ENCODE measurements at places on chromosomes 6 and 20.
A peak's percentile ranks its signal among the peaks of the same experiment; 100 is the strongest.

- DNase-seq = no peak
Observed at GRCh38 chr6:106163446-106163965, 77.4 kb downstream of the PRDM1 start.

- no peak for DNase-seq
Observed at GRCh38 chr6:73713426-73714147, 17.6 kb downstream of the CD109 start.

DNA sequence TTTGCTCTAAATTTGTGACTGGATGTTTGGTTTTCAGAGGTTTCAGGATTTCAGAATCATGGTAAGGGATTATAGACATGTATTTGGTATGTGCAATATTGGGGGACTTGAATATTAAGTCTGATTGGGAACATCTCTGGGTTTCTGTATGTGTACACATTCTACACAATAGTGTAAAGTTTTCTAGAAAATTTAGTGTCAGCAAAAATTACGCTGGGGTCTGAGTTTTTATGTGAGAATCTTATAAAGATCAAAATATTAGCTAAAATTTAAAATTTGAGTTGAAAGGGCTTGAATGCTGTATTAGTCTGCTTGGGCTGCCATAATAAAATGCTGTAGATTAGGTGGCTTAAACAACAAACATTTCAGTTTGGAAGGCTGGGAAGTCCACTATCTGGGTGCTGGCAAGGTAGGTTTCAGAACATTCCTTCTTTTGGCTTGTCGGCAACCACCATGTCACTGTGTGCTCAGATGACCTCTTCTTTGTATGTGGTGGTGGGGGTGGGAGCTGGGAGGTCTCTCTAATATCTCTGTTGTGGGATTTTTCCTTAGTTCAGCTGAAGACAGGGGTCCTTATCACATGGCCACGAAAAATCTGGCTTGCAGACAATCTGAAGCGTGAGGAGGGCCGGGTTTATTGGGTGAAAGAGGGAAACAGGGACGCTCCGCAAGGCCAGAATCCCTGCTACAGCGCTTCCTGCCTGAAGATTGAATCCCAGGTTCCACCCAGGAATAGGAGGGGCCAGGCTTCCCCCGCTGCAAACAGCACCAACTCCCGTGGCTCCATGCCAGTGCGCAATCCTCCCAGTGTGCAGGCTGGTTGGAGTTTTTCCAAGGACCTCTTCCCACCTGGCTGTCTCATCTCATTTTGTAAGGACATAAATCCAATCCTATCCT, 299.7 kb downstream of the PLCB1 start:
- DNase-seq = peak; percentile 92

DNA sequence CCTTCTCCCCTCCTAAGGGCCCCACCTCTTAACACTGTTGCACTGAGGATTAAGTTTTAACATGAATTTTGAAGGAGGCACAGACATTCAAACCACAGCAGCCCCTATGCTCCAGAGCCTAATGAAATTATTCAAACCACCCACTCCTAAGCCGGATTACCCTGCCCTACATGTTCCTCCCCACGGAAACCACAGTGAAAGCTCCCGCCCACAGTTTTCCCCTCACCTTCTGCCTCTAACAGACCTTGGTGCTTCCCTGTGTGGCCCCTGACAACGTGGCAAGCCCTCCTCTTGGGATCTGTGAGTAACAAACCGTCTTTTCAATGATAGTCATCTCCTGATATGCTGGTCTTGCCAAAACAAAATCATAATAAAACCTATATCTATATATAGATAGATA, 74.8 kb downstream of the RIN2 start:
- DNase-seq = no peak

- DNase-seq = peak; percentile 90
Observed at GRCh38 chr20:31822421-31823330, 3.5 kb downstream of the MYLK2 start.

DNA sequence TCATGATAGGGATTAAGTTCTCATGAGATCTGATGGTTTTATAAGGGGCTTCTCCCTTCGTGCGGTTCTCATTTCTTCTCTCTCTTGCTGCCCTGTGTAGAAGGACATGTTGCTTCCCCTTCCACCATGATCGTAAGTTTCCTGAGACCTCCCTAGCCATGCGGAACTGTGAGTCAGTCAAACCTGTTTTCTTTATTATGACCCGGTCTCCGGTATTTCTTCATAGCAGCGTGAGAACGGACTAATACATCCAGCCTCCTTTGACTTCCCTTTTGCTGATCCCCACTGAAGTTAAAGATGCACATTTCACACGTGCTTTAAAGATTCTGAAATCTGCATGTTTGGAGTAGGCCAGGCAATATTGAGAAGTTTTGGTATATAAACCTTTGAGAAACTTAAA, 543.1 kb downstream of the PRKN start:
- DNase-seq = no peak

GRCh38 chr20:42041000-42041565, 422.9 kb upstream of the CHD6 start:
- no peak for DNase-seq

GRCh38 chr6:79307321-79308036, 73.0 kb upstream of the HMGN3 start:
- no peak for DNase-seq

GRCh38 chr6:90537723-90538258, 49.1 kb downstream of the MAP3K7 start:
- no peak for DNase-seq

- no peak for DNase-seq
Observed at GRCh38 chr6:5174756-5175549, 85.8 kb downstream of the LYRM4 start.

DNA sequence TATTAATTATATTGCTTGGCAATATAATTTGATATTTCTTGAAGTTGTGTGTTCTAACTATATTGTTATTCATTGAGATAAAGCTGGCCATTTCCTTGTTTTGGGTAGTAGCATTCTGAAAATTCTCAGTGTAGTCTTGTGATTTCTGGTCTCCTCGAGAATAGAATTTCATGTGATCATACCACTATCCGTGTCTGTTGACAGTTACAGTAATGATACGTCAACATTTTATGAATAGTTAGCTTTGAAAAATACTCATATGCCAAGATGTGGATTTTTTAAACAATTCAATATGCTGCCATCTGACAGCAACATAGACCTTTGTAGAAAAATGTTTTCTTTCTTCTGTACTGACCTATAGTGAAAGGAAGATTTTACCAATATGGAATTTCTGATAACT, 723.7 kb upstream of the SLC35B3 start:
- no peak for DNase-seq

GRCh38 chr20:62993856-62994494, 12.8 kb downstream of the BHLHE23 start:
- DNase-seq = no peak

DNA sequence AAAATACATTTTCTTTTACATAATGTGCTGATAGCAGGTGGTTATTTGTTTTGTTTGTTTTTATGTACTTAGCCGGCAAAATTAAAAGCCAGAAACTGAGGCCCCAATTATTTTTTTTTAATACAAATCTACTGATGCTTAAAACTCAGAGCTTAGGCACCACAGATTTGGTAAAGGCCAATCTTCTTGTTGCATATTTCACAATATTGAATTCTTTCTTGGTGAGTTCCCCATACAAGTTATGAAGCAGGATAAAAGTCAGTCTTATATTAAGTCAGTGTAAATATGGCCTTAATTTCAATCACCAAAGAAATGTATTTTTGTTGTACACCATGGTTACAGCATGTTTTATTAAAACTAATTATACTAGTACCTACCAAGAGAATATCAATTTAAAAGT, 16.3 kb upstream of the ZDHHC14 start:
- no peak for DNase-seq

DNA sequence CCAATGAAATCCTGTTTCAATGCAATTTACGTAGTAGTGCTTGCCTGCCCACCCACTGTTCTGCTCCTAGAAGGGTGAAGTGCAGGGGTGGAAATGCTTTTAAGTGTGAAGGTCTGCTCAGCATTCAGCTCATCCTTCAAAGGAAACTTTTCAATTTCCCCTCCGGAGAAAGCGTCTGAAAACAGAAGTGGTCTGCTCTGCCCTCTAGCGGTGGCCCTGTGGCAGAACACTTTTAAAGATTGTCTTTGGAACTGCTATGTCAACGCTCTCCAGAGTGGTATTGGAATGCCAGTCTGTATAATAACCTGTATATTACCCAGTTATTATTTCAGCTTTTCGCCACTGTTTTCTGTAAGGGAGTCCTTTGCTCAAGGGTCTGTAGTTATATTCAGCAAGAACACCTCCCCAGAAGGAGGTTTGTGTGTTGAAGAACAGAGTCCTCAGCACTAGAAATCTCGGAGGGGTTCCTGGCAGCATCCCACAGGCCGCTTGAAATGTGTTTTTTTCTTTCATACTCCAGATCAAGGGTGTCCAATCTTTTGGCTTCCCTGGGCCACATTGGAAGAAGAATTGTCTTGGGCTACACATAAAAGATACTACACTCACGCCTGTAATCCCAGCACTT, 63.1 kb upstream of the KLHL31 start:
- DNase-seq = peak; percentile 21

DNA sequence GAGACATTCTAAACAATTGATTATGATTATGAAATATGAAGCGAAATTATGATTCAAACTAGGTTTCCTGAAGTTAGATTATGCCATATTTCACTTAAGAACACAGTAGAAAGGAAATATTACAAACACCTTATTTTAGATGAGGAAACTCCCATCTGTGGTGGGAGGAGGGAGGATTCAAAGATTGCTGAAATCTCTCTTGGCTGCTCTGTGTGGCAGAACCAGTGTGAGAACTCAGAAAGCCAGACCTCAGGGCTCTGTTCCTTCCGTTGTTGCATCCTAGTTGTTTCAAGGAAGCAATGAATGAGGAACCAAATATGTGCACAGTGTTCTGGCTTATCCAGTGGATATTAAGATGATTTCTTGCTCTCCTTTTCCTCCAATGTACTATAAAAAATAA, 2.1 kb downstream of the TAAR5 start:
- no peak for DNase-seq

GRCh38 chr6:21999012-21999528, 297.8 kb downstream of the PRL start:
- no peak for DNase-seq

GRCh38 chr6:75499640-75500039, 6.0 kb upstream of the FILIP1 start:
- no peak for DNase-seq

DNA sequence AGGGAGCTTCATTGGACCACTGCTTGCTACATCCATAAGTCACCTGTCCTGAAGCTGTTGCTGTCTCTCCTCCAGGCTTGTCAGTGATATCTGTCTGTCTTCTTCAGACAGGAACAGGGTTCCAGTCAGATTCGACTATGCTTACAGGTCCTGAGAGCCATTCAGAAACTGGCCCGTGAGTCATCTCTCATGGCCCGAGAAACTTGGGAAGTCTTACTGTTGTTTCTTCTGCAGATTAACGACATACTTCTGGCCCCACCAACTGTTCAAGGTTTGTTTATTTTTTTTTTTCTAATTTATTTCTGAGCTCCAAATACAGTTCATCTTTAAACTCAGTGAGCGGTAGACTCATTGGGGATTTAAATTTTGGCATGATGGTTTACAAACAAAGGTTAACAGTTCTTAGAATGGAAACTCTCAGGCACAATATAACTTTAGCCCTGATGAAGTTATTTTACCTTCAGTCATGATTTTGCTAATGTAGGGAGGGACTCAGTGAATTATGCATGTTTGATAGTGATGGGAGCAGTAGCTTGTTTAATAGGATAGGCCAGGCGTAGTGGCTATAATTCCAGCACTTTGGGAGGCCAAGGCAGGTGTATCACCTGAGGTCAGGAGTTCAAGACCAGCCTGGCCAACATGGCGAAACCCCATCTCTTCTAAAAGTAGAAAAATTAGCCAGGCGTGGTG, 24.7 kb downstream of the RALGAPB start:
- no peak for DNase-seq

DNA sequence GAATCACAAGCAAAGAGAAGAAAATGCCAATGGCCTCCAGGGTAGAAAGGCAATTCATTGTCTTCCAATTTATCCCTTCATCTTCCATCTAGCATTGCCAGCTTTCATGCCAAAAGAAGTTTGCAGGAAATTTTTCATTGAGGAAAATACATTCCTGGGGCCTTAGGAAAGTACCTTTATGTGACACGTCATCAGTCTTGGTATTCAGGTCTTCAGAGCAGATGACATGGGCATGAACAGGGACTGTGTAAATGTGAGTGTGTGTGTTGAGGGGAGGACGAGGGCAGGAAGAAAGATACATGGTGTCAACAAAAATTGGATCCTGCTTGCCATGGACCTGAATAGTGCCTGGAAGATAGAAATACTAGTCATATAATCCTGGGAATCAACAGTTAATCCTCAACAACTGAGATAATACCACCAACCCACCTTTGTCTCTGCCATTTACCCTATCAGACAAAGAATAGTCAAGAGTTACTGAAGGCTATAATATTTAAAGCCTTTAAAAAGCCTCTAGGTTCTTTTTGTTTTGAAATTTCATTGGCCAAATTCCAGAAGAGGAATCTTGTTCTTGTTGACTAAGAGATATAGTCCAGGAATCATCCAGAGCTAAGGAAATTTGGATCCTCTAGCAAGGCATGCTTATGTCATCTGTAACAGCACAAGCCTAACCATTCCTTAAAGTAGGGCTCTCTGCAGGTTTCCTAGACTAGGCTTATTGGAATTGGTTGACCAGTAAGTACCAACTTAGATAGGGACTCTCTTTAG, 405.8 kb upstream of the SASH1 start:
- DNase-seq = no peak

DNA sequence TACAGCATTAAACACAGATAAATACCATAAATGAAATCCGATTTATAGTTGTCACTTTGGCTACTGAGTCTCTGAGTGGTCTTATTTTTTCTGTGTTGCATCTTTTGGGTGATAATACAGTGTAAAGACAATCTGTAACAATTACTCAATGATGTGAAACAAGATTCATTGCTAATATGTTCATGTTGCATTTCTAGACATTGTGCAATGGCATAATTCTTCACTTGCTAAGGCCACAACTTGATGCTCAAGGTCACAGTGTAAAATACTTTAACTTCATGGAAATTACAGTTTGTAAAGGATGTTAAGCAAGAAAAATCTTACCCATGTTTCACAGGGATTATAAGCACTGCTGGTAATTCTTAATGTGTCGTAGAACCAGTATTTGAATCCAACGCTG, 74.9 kb upstream of the SMLR1 start:
- DNase-seq = no peak

- no peak for DNase-seq
Observed at GRCh38 chr6:5626727-5627426, 365.6 kb downstream of the FARS2 start.

DNA sequence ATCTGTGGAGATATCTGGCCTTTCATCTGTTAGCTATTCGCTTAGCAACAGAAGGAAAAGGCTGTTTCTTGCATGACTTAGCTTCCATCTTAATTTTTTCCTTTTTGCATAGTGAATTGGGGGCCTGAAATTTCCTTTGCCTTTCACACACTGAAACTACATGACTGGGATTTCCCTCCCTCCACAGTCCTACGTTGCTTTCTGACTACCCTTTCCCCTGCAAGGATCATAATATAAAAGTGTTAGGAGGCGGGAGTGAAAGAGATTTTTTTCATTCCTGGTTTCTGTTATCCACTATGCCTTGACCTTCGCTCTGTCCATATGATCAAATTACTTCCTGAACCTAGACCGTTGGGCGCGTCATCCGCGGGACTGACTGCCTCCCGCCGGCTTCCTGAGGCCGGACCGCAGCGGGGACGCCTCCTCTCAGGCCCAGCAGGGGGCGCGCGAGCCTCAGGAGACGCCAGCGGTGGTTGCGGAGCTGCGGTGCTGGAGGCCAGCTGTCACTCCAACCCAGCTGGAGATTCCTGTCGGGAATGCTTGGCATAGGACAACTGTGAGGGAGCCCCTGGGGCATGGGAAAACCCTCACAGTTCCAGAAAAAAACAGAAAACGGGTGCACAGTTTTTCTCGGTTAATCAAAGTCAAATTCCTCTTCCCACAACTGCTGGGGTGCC, 55.6 kb downstream of the MEP1A start:
- peak; percentile 74 for DNase-seq

- peak; percentile 57 for DNase-seq
Observed at GRCh38 chr6:89385156-89385667, 26.9 kb downstream of the RRAGD start.
